ENCODE measurements at places on chromosomes 1 and 21.
A peak's percentile ranks its signal among the peaks of the same experiment; 100 is the strongest.

DNA sequence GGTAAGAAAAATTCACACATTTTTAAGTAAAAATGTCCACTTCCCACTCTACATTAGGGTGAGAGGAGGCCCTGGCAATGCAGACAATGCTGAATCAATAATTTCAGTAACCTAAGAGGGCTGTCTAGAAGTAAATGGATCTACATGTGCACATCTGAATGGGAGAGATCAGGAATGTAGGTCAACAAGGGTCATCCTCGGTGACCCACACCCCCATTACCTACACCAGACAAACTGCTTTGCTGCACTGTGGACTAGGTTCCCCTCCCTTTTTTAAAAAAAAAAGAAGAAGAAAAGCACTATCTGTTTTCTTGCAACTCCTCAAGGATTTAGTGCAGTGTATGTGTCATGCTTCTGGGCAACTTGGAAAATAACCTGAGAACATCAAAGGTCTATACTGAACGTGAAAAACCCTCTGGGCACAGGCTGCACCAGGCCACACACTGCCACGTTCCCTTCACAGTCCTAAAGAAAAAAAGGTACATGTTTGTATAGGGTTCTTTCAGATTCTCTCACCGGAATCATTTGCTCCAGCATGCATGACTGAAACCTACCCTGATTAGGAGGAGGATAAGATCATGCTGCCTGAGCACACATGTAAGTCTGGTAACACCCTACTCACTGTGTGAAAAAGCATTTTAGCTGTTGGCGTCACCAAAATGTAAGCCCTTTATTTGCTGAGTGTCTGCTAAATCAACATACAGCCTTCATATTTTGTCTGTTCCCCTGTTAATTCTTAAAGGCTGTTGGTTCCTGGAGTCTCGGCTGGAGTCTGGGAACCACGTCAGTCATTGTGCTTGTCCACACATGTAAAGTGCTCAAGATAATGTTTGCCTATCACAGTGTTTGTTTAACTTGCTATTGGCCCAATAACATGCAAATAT, 341.0 kb downstream of the SMYD3 start:
- no peak for DNase-seq

DNA sequence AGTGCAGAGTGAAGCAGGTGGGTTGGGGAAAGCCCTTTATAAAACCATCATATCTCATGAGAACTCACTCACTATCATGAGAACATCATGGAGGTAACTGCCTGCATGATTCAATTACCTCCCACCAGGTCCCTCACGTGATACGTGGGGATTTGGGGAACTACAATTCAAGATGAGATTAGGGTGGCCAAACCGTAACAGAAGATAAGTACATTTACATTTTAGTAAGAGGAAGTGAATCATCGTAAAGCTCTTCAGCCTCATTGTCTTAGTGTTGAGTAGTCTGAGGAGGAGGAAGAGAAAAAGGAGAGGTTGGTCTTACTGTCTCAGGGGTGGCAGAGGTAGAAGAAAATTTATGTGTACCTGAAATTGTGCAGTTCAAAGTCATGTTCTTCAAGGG, 1053.4 kb upstream of the ADGRL4 start:
- DNase-seq = no peak

DNA sequence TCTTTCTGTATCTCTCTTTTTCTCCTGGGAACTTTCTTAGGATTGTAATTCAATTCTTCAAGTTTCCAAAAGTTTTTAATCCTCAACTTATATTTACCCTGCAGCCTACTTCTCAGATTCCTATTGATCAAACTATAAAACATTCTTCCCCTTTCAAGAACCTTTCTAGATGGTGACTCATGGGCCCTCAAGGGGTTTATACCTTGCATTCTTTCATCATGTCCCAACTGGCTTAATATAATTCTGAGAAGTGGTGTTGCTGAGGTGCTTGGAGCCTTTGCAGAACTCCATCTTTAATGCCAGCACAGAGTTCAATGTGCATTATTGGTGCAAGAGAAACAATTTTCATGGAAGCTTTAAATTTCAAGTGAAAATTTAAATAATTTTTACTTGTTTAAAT, 273.4 kb downstream of the VAV3 start:
- no peak for DNase-seq

- no peak for DNase-seq
Measured at GRCh38 chr1:51572365-51572764, 44.5 kb upstream of the OSBPL9 start.

DNA sequence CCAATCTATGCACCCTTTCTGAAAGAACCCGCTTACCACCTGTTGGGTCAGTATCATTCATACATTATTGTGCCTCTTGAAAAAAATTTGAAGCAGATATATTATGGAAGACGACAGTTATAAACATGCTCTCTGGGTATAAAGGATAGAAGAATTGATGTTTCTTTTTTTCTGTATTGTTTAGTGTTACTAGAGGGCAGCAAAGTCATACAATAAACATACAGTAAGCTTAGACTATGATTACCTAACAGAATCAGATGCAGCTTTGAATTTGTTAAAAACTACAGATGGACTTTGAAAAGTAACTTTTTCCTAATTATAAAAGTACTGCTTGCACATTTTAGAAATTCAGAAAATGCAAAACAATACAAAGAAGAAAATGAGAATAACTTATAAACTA, 11.1 kb upstream of the PAXBP1 start:
- DNase-seq = no peak

GRCh38 chr1:238191170-238191569, 300.4 kb upstream of the ZP4 start:
- no peak for DNase-seq

- no peak for DNase-seq
Measured at GRCh38 chr1:228986093-228986904, 251.0 kb downstream of the RHOU start.

DNA sequence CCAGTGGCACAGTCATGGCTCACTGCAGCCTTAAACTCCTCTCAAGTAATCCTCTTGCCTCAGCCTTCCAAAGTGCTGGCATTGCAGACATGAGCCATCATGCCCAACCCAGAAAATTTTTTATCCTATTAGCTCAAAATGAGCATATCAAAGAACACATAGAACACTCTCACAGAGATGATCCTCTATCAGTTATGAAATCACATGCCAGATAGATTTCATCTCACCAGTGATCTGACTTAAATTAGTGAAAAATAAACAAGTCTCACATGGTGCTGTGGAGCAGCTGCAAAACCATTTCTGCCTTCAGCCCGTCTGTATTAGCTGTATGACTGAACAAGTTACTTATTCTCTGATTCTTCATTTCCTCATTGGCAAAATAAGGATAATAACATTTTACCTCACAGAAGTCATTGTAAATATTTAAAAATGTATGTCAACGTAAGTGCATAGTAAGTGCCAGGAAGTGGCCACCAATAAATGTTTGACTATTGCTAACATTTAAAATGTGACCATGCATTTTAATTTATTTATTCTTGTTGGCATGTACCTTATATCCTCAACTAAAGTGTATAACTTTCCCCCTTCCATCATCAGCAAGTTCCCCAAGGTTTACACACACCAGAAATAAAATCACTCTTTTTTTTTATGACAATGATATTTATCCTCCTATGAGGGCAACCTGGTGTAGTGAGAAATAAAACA, 29.0 kb upstream of the SLC19A2 start:
- DNase-seq = no peak

GRCh38 chr1:52683367-52683940, 14.7 kb downstream of the COA7 start:
- no peak for DNase-seq

GRCh38 chr1:228393268-228393701, 13.3 kb downstream of the TRIM11 start:
- DNase-seq = no peak

DNA sequence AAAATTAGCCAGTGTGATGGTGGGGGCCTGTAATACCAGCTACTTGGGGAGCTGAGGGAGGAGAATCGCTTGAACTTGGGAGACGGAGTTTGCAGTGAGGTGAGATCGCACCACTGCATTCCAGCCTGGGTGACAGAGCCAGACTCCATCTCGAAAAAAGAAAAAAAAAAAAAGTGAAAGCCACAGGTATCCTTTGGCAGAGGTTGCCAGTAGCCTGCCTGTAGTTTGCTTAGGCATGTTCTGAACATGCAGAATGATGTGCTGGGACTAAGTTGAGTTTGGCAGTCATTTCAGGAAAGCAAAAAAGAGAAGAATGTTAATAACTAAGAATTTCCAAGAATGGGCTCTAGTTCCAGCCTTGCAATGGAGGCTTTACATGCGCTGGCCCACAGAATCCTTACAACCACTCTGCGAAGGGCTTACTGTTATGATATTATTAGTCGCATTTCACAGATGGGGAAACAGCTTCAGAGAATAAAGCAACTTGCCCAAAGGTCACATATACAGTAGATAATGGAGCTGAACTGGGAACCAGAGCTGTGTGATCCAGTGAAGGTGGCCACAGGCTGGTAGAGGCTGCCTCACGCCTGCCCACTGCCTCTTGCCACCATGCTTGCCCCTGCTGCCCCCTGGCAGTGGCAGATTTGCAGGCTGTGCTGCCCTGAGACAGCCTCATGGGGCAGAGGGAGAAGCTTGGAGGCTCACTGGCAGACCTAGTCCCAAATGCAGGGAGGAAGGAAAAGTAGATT, 66.5 kb upstream of the LYST start:
- DNase-seq = no peak

GRCh38 chr1:81937791-81938450, 137.2 kb downstream of the ADGRL2 start:
- DNase-seq = peak; percentile 36

DNA sequence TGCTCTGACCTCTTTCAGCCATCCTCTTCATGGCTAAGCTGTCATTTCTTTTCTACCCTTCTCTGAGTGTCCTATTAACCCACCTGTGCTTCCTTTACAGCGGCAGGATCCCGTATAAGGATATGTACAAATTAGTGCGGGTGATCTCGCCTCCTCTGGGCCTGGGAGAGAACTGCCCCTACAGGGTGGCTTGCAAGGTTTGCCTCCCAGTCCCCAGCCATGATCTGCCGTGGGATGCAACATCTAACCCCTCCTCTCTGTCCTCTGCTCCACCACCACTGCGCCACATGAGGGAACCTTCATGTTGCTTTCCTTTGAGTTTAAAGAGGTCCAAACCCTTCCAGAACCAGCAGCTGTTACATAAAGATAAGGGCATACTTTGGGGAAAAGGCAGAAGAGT, 282.2 kb downstream of the ZNF648 start:
- no peak for DNase-seq

GRCh38 chr1:98386675-98387440, 274.7 kb upstream of the SNX7 start:
- no peak for DNase-seq

- no peak for DNase-seq
Measured at GRCh38 chr1:245872475-245872874, 634.6 kb downstream of the SMYD3 start.

- no peak for DNase-seq
Measured at GRCh38 chr1:226995365-226996332, 55.6 kb downstream of the COQ8A start.

Measured in skeletal muscle cell (primary cell).